Bronchial epithelial cell (primary cell): ENCODE measurements at places on chromosomes 12 and 14. TPM values are rescaled to one million over a fixed set of nuclear protein-coding genes. Genes with fewer than 3 reads are reported as not detected.
A peak's percentile ranks its signal among the peaks of the same experiment; 100 is the strongest.

Gene MIP
- 0.26 TPM in 1 of 2 replicates, not detected in the other for total RNA-seq

DNA sequence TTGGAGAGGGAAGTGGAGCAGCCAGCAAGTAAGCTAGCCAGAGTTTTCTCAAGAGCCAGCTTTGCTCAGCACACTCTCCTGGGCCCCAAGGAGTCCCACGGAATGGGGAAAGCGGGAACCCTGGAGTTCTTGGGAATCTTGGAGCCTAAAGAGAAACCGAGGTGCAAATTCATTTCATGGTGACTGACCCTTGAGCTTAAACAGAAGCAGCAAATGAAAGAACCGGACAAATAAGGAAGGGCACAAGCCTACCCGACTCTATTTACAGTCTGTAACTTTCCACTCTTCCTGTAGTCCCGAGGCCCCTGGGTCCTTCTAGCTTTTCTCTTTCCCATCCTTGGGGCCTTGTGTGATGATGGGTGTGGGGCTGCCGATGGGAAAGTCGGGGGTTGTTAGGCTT is 18.1 kb upstream of the TIGAR start:
- DNase-seq = no peak

Gene SIX4
- total RNA-seq = 4.7 and 5.8 TPM in 2 replicates

- no peak for DNase-seq
Measured at GRCh38 chr12:103986829-103987228, 21.2 kb downstream of the TDG start.

GRCh38 chr12:56863789-56864188 is 70.4 kb downstream of the SDR9C7 start:
- DNase-seq = no peak

GRCh38 chr12:64699504-64700115 is 59.6 kb downstream of the GNS start:
- DNase-seq = no peak

DNA sequence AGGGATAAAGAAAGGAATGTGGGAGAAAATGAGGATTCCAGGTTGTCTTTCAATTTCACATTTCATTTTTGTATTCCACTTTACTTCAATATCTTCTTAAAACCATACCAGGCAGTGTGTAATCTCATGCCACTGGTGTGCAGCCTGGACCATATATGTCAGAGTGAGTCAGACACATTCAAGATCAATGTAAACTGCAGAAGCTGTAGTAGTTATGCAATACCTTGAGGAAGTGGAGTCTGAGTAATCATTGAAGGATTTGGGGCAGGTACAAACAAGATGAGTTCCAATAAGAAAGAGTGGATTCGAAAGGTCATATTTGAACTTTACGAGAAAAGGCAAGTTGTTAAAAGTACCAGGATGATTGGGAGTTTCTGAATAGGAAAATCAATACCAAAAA is 14.1 kb downstream of the PLCZ1 start:
- peak; percentile 100 for DNase-seq

Gene LPAR5
- total RNA-seq = 2.1 and 4.1 TPM in 2 replicates

Gene KRT82
- not detected in 2 replicates for total RNA-seq

DNA sequence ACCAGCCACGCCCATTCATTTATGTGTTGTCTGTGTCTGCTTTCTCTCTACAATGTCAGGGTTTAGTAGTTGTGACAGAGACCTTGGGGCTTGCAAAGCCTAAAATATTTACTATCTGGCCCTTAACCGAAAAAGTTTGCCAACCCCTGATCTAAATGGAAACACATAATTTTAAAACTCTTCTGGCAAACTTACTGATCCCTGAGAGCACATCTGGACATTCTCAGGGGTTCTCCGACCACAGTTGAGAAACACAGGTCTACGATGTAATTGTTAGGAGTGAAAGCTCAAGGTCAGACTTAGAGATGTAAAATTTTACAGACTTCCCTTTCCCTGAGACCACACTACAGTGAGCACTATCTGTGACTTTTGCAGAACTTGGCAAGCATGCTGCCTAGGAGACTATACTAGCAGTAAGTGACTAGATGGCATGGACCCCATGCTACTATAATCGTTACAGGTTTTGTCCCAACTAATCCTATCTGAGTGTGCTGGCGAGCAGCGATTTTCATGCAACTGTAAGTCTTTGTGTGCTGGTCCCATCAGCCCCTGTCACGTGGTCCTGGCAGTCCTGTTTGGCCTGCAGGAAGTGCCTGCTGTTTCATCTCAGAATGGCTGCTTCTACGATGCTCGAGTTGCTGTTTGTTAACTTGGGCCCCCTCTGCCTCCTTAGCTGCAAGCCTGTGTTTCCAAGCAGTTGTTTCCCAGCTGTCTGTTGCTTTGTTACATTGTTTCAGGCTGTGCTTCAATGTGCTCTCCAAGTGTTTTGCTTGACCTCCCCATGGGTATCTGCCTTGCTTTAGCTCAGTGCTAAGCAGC is 21.6 kb downstream of the TMTC2 start:
- DNase-seq = no peak

- DNase-seq = no peak
Measured at GRCh38 chr14:94058128-94058673, 22.8 kb downstream of the DDX24 start.

- DNase-seq = no peak
Measured at GRCh38 chr14:89619596-89619995, 202.6 kb upstream of the FOXN3 start.

Gene HPD
- total RNA-seq = 0.79 TPM in 1 of 2 replicates, not detected in the other

DNA sequence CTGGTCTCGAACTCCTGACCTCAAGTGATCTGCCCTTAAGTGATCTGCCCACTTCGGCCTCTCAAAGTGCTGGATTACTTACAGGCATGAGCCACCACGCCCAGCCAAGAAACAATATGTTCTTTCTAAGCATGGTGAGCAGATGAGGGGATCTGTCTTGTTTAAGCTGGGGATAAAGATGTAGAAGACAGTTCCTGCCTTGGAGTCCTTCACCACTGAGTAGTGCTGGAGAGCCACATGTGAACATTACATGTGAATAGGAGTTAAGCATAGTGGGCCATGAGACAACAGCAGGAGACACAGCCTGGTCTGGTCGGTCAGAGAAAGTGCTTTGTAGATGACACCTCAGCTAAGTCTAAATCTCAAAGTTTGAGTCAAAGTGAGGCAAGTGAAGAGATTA is 26.0 kb downstream of the TMBIM6 start:
- no peak for DNase-seq

Gene DBX2
- total RNA-seq = not detected in 2 replicates

GRCh38 chr12:7451756-7452155 is 7.8 kb upstream of the CD163L1 start:
- no peak for DNase-seq

DNA sequence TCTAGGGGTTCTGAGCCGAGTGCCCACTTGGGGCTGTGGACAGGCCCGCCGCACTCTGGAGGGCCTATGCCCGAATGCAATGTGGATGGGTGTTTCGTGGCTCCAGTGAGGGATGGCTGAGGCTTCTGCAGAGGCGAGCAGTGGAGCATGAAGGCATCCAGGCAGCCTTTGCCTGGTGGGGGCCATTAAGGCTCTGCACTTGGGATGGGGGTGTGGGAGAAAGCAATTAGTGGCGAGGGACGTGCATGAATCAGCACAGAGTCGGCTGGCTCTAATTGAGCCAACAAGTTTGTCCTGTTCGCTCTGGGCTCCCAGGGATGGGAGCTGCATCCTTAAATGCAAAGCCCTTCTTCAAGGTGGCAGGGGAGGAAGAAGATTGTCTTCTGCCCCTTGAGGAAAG is 346.9 kb upstream of the FKBP4 start:
- no peak for DNase-seq

DNA sequence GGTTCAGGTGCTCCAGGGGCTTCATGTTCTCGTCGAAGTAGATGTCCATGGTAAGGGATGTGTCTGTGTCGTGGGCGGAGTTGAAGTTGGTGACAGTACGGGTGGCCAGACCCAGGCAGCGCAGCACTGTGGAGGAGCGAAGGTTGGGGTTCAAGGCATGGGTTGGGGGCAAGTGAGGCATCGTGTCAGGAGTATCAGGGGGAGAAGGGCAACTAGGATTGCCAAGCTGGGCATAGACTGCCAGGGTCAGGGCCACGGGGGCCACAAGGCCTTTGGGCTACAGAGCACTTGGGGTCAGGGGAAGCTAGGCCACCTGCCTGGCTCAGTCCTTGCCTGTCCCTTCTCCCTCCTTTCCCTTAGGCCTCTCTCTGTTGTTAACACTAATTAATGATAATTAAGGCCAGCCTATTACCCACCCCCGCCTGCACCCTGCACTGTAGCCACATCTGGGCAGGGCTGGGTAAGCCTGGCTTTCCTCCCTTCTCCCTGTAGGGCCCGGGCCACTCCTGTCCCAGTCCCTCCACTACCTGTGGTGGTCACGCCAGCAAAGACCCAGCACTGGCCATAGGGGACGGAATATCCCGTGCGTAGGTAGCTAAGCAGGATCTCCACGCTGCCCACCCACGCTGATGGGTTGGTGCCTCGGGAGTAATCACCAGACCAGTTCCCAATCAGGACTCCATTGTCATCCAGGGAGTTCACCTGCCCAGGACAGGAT is 4.3 kb downstream of the TGM1 start:
- DNase-seq = no peak

DNA sequence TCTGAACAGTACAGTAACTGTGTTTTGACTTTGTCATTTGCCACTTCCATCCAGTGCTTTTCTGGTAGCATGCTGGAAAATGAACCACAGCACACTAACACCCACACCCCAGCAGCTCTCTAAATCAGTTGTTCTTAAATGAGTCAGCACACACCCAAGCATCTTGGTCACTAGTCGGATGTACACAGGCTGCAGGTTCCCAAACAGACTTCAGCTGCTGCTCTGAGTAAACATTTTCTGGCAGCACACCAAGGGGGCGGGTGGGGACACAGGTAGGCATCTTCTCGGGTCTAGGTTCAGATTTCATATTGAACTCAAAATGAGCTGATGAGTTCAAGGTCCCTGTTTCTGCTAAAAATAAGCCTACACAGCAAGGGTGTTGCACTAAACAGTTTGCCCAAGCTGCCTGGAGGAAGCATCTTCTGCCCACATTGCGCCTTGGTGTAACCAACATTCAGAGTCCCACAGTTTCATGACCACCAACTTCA is 39.8 kb downstream of the IFNG start:
- peak; percentile 54 for DNase-seq

DNA sequence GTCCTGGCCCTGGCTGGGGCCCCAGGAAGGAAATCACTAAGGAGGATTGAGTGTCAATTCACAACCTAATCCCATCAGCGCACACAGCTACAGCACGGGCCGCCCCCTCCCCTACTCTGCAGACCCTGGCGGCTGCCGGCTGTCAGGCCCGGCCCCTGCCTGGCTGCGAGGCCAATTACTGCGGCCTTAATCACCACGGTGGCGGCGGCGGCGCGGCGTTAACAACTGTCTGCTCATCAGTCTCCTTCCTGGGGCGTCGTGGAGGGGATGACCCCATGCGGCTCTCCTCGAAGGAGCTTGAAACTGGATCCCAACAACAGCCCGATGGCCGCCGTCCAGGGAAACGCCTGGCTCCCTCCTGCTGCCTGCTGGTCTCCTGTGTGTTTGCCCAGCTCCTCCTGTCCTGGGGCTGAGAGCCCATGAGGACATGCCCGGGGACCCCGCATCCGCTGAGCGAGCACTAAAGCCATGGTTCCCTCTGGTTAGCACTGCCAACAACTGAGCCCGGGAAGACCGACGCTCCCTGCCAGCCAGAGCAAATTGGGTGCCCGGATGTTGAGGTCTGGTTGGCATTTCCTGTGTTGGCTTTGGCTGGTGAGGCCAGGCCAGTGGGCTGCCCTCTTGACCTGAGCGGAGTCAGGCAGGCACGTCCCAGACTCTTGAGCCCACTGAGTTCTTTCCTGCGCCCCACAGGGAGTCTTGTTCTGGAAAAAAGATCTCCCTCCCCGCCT is 21.8 kb upstream of the EIF2B2 start:
- DNase-seq = no peak

Gene SLC38A4
- total RNA-seq = 2.4 and 2.9 TPM in 2 replicates

GRCh38 chr12:49705479-49706134 is 1.6 kb downstream of the FMNL3 start:
- peak; percentile 27 for DNase-seq

- no peak for DNase-seq
Measured at GRCh38 chr14:87170179-87170578, 822.8 kb downstream of the GALC start.

Gene CEP290
- total RNA-seq = 3.8 and 6.6 TPM in 2 replicates

Gene LRRC10
- total RNA-seq = not detected in 2 replicates

Gene OR2AP1
- not detected in 2 replicates for total RNA-seq

GRCh38 chr12:9711664-9712063 is 21.2 kb downstream of the CLECL1 start:
- DNase-seq = no peak
